T-cell (primary cell): ENCODE measurements at places on chromosomes 5 and 9.

- DNase-seq = no peak
These were observed 218.2 kb downstream of the MAST4 start for GRCh38 chr5:66814146-66814991.

- no peak for DNase-seq
These were observed 100.4 kb downstream of the MEF2C start for GRCh38 chr5:88782571-88782970.

DNA sequence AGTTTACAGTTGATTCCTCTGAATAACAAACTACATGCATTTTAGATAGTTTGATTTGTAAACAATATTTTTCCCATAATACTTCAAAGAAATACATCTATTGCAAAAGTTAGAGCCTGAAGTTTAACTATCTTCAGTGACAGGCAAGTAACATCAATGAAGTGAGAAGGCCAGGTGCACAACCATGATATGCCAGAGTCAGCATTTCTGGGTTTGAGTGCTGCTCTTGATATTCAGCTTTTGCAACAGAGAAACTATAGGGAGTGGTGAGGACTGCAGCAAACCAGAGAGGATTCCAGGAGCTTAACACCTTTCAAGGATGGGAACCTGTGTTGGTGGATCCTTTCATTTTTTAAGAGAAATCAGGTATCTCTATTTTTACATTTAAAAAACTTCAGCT lies 79.4 kb upstream of the RASEF start:
- DNase-seq = no peak

GRCh38 chr5:136051486-136052220 lies 22.9 kb downstream of the TGFBI start:
- no peak for DNase-seq

DNA sequence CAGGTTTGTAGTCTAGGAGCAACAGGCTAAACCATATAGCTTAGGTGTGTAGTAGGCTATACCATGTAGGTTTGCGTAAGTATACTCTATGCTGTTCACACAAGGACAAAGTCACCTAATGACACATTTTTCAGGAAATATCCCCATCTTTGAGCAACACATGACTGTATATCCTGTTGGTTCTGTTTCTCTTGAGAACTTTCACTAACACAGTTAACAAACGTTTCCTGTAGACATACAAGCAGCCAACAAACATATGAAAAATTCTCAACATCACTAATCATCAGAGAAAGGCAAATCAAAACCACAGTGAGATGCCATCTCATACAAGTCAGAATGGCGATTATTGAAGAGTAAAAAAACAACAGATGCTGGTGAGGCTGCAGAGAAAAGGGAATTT lies 68.2 kb downstream of the NR2F1-AS1 start:
- DNase-seq = no peak

DNA sequence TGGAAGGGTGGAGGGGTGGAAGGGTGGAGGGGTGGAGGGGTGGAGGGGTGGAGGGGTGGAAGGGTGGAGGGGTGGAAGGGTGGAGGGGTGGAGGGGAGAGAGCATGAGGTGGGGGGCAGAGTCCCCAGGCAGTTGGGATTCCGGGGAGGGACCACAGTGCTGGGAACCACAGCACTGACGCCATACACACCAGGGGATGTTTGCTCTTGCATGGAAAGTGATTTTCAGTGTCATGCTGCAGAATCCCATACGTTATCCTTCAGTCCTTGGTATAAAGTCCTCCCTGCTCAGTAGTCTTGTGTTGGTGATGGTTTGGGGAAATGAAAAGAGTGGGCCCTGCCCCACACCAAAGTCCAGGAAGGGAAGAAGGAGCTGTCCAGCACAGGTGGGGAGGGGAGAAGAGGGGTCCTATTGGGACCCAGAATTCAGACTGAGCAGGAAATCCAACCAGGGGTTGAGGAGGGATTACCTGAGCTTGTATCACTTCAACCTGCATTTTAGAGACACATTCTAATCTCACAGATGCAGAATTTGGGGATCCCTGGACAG lies 5.5 kb upstream of the FIBCD1 start:
- no peak for DNase-seq
